Hepatocyte (in vitro differentiated cells): ENCODE measurements at places on chromosomes 12 and 14. TPM values are rescaled to one million over a fixed set of nuclear protein-coding genes. Genes with fewer than 3 reads are reported as not detected.

The ACSS3 gene
- 18.8 and 31.4 TPM in 2 replicates for total RNA-seq

The A2M gene
- 567 and 598 TPM in 2 replicates for total RNA-seq

The PAWR gene
- total RNA-seq: 30.2 and 40.5 TPM in 2 replicates

The GALNT9 gene
- total RNA-seq: 2.2 and 3.9 TPM in 2 replicates

The MYF5 gene
- total RNA-seq: not detected in 2 replicates

The CCDC175 gene
- not detected in 2 replicates for total RNA-seq

The PRPH gene
- total RNA-seq: 0.70 and 1.1 TPM in 2 replicates

The GPX2 gene
- 59.8 and 88.9 TPM in 2 replicates for total RNA-seq

The AMN gene
- 157 and 169 TPM in 2 replicates for total RNA-seq

The FAM90A1 gene
- not detected in 2 replicates for total RNA-seq

The LPAR5 gene
- 0.60 and 1.0 TPM in 2 replicates for total RNA-seq

The GNG2 gene
- 9.0 and 13.7 TPM in 2 replicates for total RNA-seq

The ENDOU gene
- 0.30 and 1.8 TPM in 2 replicates for total RNA-seq

The COCH gene
- total RNA-seq: 3.3 and 3.5 TPM in 2 replicates

The C12orf56 gene
- 0.20 and 0.80 TPM in 2 replicates for total RNA-seq

The ERBB3 gene
- 104 and 128 TPM in 2 replicates for total RNA-seq

The MRPL51 gene
- 57.4 and 81.6 TPM in 2 replicates for total RNA-seq

The KCNC2 gene
- total RNA-seq: 0.07 TPM in 1 of 2 replicates, not detected in the other

The P2RX2 gene
- not detected in 2 replicates for total RNA-seq

The NUDT4 gene
- total RNA-seq: 243 and 265 TPM in 2 replicates

The MGP gene
- total RNA-seq: 115 and 117 TPM in 2 replicates

The TAS2R31 gene
- 6.2 and 9.4 TPM in 2 replicates for total RNA-seq

The C1R gene
- total RNA-seq: 80.1 and 85.4 TPM in 2 replicates

The KCNA5 gene
- 1.4 and 1.8 TPM in 2 replicates for total RNA-seq

The MAP3K9 gene
- total RNA-seq: 7.5 and 9.2 TPM in 2 replicates

The CLEC7A gene
- total RNA-seq: 1.1 and 2.3 TPM in 2 replicates

The CYP46A1 gene
- total RNA-seq: 0.12 and 0.47 TPM in 2 replicates

The B3GNT4 gene
- total RNA-seq: 0.13 TPM in 1 of 2 replicates, not detected in the other
